ENCODE measurements at places on chromosomes 11 and 22. TPM values are rescaled to one million over a fixed set of nuclear protein-coding genes. Genes with fewer than 3 reads are reported as not detected.

DNA sequence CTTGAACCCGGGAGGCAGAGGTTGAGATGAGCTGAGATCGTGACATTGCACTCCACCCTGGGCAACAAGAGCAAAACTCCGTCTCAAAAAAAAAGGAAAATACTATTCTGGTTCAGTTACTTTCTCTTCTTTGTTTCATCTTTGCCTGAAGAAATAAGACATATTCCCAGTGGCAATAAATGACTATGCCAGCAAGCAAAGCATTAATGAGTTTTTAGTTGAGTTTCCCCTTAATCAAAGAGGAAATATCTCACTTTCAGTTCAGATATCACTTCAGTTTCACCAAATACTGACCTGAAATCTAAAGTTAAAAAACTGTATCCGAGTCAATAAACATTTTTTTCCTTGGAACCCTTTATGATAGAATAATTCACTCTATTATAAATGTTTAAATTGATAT lies 10.4 kb downstream of the PISD start:
- DNase-seq = no peak

DNA sequence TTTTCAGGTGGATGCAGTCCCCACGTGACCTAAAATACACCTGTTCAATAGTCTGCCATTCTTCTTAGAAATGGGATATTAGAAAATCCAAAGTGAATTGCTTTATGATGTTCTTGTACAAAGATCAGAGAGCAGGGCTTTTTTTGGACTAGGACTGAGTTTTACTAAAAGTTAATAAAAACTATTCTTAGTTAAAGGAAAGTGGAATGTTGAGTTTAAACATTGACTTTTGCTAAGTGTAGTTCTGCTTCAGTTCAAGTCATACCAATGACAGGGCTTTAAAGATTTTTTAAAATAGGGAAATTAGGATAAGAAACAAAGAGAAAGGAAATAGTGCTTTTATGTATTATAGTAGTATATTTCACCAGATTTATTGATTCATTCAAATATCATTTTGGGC lies at the start of gene SLC22A24:
Gene SLC22A24, minus strand, starts transcription at position 101 of the 400 bp plus-strand sequence. CDS start 442 bp downstream, outside the sequence.
- no peak for DNase-seq

Gene RBX1
- total RNA-seq = 79.4 TPM

DNA sequence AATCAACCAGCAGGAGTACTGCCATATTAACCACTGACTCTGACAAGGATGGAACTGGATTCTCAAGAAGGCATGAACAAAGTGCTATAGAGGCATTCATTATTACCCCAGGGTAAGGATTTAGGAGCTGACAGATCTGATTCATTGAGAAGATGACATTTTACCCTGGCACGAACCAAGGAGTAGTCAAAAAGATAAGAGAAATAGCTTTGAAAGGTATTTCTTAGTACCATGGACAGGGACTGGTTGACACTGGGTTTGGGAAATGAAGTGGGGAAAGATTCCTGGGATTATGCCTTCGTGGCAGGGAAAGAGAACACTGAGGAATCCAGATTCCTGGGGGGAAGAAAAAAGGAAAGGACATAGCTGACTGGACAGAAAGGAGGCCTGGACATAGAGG lies 5.1 kb upstream of the SAAL1 start:
- DNase-seq = peak; percentile 8

- no peak for DNase-seq
Measured at GRCh38 chr11:26225646-26226045, 106.3 kb upstream of the ANO3 start.

Gene TSSK2
- total RNA-seq = not detected

Gene CNGA4
- not detected for total RNA-seq

Gene OR4B1
- not detected for total RNA-seq

- no peak for DNase-seq
Measured at GRCh38 chr11:127890030-127890615, 697.2 kb downstream of the ETS1 start.

GRCh38 chr11:71372693-71373657 lies 75.2 kb downstream of the DHCR7 start:
- DNase-seq = peak; percentile 23

- DNase-seq = no peak
Measured at GRCh38 chr11:1122664-1123002, 35.1 kb upstream of the MUC5AC start.

DNA sequence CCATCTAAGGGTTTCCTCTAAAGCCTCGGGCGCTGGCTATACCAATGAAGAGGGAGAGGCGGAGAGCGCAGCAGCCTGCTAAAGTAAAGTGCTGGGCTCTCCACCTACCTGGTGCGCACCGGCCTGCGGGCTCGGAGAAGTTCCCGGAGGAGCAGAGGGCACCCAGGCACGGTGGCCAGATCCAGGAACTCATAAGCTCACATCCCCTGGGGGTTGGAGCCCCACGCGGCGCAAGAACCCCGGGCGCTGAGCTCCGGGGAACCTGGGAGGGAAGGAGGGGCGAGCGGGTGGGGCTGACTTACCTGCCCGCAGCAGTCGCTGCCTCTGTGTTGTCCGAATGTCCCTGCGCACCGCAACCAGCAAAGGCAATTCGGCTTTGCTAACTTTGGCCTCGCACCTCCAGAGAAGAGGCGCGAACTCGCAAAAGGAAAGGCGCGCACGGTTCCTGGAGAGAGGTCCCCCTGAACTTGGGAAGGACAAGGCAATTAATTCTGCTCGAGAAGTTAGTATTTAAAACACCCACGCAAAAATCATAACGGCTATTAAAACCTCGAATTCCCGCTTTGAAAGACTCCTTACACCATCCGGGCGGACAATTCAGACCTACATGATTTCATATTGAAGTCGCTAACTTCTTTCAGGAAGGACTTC lies 127.6 kb upstream of the C11orf58 start:
- DNase-seq = no peak

- DNase-seq = peak; percentile 83
Measured at GRCh38 chr11:12968826-12969225, 40.3 kb upstream of the RASSF10 start.
